ENCODE measurements at places on chromosomes 2 and 18.

DNA sequence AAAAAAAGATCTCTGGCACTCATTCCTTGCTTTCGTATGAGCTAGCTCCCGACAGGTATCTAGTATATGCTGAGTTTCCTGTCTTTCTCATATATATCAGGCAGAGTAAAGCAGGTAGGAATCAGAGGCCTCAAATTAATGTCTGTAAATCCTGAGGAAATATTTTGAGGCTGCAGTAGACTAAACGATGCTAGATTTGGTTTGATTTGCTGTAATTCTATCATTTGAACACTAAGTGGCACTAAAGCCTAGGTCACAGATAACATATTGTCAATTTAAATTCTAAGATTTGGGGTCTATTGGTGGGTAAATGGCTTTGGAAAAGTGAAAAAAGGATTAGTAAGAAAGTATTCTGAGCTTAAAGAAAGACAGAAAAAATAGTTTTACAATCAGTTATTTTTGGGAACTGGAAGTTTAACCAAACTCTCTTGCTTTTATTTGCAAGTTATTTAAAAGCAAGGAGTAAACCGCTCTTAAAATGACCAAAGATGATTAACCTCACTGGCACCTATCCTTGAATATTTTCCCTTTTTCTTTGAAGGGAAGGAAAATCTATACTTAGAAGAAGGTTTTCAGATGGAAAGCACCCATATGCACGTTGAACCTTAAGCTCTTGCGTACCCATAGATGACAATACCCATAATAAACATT, 37.6 kb upstream of the SLC4A10 start:
- no peaks in the 10 kb centered on the region for H3K27me3 ChIP-seq
- H3K27ac ChIP-seq, result no peak overlapping the region
- no peak overlapping the region for H3K4me3 ChIP-seq
- H3K4me1 ChIP-seq, result no peaks in the 10 kb centered on the region

GRCh38 chr2:37582481-37583220, 88.8 kb downstream of the CDC42EP3 start:
- no peaks in the 10 kb centered on the region for H3K27me3 ChIP-seq
- peak; percentile 41 for DNase-seq
- peak overlapping the region; percentile 61 for H3K4me3 ChIP-seq
- no peak overlapping the region for H3K27ac ChIP-seq

DNA sequence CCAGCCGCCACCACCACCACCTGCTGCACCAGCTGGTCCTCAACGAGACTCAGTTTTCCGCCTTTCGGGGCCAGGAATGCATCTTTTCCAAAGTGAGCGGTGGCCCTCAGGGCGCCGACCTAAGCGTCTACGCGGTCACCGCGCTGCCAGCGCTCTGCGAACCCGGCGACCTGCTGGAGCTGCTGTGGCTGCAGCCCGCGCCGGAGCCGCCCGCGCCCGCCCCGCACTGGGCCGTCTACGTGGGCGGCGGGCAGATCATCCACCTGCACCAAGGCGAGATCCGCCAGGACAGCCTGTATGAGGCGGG, 1.6 kb downstream of the LRATD1 start:
- H3K36me3 ChIP-seq, result no peaks in the 10 kb centered on the region
- peaks cover 89% of the 10 kb centered on the region for H3K27me3 ChIP-seq
- no peak overlapping the region for H3K27ac ChIP-seq
- no peak overlapping the region for H3K4me3 ChIP-seq

DNA sequence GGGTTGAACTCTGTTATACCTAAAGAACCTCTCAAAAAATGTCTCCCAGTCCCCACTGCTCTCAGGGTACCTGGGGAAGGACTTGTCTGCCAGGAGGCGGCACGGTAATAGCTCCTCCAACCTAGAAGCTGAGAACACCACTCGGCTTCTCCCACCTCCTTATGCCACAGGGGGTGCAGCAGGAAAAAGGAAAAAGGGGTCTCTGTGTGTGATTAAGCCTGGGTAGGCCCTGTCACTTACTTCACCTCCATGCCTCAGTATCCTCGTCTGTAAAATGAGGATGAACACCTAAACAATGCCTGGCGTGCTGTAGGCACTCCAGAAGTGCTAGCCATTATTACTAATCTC, 76.6 kb downstream of the EMX1 start:
- H3K27ac ChIP-seq, result no peak overlapping the region
- no peaks in the 10 kb centered on the region for H3K4me1 ChIP-seq
- H3K4me3 ChIP-seq, result no peak overlapping the region
- DNase-seq, result no peak
- no peaks in the 10 kb centered on the region for H3K27me3 ChIP-seq

Data from common myeloid progenitor, CD34-positive (primary cell).